T-helper 17 cell (primary cell): ENCODE measurements at places on chromosomes 2 and 18.

- H3K27me3 ChIP-seq, result no peaks in the 10 kb centered on the region
- H3K27ac ChIP-seq, result no peak overlapping the region
- peaks cover 2% of the 10 kb centered on the region for H3K4me1 ChIP-seq
- DNase-seq, result no peak
- no peak overlapping the region for H3K4me3 ChIP-seq
Measured at GRCh38 chr2:147342329-147342728, 502.5 kb upstream of the ACVR2A start.

DNA sequence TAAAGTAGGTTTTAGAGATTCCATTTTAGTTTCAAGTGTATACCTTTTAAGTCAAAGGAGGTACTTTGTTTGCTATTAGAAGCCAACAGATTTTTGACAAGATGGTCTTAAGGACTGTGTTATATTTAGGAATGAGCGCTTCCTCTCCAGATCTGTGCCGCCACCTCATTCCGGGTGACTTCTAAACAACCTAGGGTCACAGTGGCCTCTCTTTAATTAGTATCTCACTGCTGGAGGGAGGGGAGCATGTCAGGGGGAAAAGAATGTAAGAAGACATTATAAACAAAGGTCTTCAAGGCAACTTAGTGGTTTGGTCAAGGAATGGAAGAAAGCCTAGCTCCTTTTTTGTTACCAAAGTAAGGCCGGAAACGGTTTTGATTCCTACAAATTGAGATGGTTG lies 67.0 kb downstream of the RBMS1 start:
- peaks cover 7% of the 10 kb centered on the region for H3K36me3 ChIP-seq
- peaks cover 51% of the 10 kb centered on the region for H3K4me1 ChIP-seq
- no peak overlapping the region for H3K4me3 ChIP-seq
- H3K27me3 ChIP-seq, result no peaks in the 10 kb centered on the region

GRCh38 chr2:44578471-44579093 lies 216.8 kb downstream of the CAMKMT start:
- peaks cover 28% of the 10 kb centered on the region for H3K4me1 ChIP-seq
- H3K36me3 ChIP-seq, result no peaks in the 10 kb centered on the region
- no peaks in the 10 kb centered on the region for H3K27me3 ChIP-seq
- peak overlapping the region; percentile 27 for H3K27ac ChIP-seq

DNA sequence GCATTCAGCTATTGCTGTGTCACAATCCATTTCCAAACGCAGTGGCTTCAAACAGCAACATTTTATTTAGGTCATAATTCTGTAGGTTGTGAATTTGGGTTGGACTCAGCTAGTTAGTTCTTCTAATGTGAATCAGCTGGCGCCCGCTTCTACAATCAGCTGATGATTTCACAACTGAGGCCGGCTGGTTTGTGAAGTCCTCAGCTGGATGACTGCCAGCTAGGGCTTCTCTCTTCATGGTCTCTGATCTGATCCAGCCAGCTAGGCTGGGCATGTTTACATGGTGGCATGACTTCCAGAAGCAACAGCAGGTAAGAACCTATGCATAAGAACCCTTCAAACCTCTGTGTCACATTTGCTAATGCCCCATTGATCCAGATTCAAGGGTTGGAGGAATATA lies 172.0 kb downstream of the SLC4A10 start:
- H3K4me1 ChIP-seq, result no peaks in the 10 kb centered on the region
- H3K27ac ChIP-seq, result no peak overlapping the region

GRCh38 chr2:191151331-191151730 lies 537 bp upstream of the STAT4 start:
- H3K27me3 ChIP-seq, result no peaks in the 10 kb centered on the region
- DNase-seq, result peak; percentile 13
- H3K4me1 ChIP-seq, result peaks cover 31% of the 10 kb centered on the region
- H3K36me3 ChIP-seq, result peaks cover 8% of the 10 kb centered on the region
- peak overlapping the region; percentile 93 for H3K4me3 ChIP-seq

GRCh38 chr18:26656944-26657536 lies 108.7 kb upstream of the KCTD1 start:
- peaks cover 9% of the 10 kb centered on the region for H3K36me3 ChIP-seq
- H3K27me3 ChIP-seq, result peaks cover 73% of the 10 kb centered on the region
- no peak for DNase-seq
- peak overlapping the region; percentile 86 for H3K4me3 ChIP-seq
